ENCODE measurements at places on chromosomes 11 and 22.

GRCh38 chr11:112212710-112213109 is 13.5 kb upstream of the PTS start:
- no peak for DNase-seq

DNA sequence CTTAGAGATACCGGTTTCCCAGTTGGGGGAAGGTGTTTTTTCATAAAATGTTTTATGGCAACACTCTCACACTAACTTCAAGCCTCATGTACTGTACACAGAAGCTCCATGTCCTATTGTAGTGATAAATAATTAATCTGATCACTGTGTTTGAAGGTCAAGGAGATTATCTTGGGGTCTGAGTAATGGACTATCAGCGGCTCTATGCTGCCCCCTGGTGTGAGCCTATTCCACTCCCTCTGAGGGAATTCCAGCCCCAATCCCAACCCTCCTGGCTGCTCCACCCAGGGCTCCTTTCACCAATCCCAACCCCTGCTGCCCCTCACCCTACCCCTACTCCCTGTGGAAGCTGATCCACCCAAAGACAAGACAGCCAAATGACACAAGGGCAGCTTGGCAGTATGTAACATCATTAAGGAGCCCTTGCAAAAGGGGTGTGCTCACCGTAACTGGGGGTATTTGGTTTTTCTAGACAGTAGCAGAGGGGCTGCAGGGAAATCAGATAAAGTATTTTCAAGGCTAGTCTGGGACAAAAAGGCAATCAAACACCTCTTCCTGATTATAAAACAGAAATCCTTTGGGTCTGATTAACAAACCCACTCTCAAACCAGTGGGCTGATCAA is 22.3 kb downstream of the HPS4 start:
- DNase-seq = peak; percentile 19

DNA sequence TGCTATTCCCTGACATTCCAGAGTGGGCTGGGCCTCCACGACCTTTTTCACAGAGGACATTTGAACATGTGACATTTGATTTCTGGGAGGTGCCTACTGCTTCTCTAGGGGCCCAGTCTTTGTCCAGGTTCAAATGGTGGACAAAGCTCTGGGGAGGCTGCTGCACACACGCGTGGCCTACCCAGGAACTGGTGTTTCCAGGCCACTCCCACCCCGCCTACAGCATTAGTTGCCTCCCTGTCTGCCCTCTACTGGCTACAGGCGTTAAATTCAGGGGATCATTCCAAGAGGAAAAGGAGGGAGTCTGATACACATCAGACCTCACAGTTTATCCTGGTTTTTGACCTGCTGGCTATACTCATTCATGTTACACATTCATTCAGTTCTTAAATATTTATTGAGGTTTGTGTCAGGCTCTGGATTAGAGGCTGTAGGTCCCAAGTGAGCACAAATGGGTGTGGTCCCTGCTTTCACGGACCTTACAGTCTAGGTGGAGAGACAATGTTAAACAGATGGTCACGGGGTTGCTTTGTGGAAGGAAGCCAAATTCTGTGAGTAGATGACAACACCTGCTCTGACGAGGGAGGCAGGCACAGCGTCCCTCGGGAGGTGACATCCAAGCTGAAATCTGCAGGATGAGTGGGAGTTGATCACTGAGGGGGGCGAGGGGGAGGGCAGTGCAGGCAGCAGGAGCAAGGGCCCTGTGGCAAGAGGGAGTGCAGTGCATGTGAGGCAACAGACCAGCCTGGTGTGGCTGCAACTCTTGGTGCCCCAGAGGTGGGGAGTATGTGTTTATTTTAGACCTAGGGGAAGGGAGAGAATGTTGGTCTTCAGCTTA is 11.8 kb downstream of the TUB start:
- no peak for DNase-seq

DNA sequence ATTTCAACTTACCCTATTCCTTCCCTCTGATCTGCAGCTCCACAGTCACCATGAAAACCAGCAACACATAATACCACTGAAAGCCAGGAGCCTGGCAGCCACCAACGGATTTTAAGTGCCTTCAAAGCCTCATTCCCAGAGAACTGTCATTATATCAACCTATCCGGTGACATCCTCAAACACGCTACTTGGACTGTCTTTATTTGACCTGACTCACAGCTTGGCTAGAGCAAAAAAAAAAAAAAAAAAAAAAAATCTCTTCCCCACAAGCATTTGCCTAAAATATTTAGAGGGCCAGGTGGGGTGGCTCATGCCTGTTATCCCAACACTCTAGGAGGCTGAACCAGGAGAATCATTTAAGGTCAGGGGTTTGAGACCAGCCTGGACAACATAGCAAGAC is 32.4 kb upstream of the ARHGAP32 start:
- no peak for DNase-seq

DNA sequence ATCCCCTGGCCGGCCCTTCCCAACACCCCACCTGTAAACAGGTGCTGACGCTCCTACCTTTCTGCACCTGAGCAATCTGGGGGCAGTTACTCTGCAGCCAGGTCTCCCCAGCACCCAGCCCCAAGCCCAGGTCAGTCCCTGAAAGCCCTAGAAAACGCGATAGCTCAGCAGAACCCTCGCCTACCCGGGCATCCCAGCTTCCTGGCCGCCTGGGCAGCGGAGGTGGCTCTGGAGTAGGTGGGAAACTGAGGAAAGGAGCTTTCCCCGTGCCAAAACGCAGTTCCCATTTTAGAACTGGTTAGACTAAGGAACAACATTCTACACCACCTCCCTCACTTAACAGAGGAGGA is 445 bp downstream of the SYTL2 start:
- DNase-seq = no peak

GRCh38 chr22:17665854-17666253 is 27.3 kb downstream of the BCL2L13 start:
- no peak for DNase-seq

DNA sequence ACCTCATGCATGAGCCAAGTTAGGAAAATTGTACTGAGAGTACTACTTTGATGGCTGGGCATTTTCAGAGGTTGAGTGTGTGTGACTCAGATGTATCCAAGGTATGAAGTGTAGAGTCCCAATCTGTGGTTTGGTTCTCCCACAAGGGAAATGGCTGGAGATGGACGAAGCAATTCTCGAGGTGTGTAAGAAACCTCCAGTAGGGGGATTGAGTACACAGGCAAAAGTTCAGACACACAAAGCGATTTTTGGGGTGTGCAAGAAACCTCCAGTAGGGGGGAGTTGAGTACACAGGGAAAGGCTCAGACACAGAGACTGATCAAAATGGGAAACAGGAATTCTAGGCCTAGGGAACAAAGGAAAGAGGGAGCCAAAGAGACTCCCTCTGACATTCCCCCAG is 1536.3 kb downstream of the FAM181B start:
- no peak for DNase-seq

DNA sequence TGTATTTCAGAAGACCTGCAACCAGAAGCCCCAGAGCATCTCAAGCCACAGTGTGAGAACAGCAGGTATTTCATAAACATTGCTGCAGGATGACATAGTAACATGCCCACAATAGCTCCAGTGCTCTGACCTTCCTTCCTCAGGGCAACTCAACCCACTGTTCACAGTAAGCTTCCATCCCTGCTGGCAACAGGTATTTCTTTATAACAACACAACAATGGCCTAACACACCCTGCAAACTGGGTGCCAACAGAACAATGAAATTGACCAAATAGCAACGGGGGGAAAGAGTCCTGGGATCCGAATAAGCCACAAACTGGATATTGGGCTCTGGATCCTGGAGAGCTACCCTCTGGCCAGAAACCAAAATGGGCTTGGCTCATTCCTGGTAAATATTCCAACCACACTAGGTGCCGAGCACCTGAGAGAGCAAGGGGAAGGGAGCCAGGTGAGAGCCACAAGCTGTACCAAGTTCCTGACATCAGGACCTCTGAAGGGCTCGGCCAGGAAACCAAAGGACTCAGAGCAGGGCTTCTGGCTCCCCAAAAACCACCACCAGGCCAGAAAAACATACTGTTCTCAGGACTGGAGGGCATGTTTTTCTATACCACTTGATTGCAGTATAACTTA is 99.5 kb downstream of the MICAL3 start:
- DNase-seq = no peak

DNA sequence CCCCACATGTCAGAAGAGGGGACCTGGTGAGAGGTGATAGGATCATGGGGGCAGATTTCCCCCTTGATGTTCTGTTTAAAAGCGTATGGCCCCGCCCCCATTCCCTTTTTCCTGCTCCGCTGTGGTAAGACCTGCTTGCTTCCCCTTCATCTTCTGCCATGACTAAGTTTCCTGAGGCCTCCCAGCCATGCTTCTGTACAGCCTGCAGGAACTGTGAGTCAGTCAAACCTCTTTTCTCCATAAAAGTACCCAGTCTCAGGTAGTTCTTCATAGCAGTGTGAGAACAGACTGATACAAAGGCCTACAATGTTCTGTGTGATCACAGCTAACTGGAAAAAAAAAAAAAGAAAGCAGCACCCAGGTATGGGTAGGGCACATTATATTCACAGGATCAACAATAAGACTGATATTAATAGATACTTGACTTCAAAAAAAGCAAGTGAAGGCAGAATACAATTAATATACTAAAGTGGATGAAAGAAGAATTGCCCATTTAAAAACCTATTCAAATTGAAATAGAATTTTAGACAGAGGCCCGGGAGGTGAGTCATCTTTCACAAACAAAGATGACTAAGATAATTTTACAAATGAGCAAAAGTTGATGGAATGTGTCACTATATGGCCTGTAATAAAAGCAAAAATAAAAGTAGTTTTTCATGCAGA is 1.7 kb upstream of the OR52K1 start:
- DNase-seq = no peak

GRCh38 chr11:117039900-117040299 is 58.3 kb downstream of the SIK3 start:
- DNase-seq = no peak

- DNase-seq = no peak
Observed at GRCh38 chr11:26332572-26332915, 614 bp downstream of the ANO3 start.

GRCh38 chr11:748007-748359 is 719 bp downstream of the TALDO1 start:
- no peak for DNase-seq

- no peak for DNase-seq
Observed at GRCh38 chr11:12430351-12430750, 53.0 kb downstream of the PARVA start.

DNA sequence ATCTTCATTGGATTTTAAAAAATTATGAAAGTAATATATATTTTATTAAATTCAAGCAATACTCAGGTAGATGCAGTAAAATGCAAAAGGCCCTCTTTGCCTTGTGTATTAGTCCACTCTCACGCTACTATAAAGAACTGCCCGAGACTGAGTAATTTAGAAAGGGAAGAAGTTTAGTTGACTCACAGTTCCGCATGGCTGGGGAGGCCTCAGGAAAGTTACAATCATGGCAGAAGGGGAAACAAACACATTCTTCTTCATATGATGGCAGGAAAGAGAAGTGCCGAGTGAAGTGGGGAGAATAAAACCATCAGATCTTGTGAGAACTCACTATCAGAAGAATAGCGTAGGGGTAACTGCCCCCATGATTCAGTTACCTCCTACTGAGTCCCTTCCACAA is 130.8 kb downstream of the HIPK3 start:
- DNase-seq = no peak

DNA sequence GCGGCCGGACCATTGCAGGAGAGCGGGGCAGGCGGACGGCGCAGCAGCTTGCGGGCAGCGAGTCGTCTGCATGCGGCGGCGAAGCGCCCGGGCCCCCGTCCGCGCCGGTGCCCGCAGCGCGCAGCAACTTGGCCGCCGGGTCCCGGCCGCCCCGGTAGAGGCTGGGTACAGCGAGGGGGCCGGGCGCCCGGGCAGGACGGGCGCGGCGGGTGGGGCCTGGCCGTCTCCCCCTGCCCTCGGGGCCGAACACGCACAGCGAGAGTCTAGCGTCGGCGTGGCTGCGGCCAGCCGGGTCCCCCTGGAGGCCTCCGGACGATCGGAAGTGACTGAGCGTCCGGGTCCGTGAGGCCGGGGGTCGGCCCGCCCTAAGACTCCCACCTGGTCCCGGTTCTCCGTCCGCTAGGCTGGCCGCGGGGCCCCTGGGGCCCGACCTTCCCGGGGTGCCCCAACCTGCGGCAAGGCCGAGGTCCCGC is 775 bp upstream of the TRABD start:
- no peak for DNase-seq

DNA sequence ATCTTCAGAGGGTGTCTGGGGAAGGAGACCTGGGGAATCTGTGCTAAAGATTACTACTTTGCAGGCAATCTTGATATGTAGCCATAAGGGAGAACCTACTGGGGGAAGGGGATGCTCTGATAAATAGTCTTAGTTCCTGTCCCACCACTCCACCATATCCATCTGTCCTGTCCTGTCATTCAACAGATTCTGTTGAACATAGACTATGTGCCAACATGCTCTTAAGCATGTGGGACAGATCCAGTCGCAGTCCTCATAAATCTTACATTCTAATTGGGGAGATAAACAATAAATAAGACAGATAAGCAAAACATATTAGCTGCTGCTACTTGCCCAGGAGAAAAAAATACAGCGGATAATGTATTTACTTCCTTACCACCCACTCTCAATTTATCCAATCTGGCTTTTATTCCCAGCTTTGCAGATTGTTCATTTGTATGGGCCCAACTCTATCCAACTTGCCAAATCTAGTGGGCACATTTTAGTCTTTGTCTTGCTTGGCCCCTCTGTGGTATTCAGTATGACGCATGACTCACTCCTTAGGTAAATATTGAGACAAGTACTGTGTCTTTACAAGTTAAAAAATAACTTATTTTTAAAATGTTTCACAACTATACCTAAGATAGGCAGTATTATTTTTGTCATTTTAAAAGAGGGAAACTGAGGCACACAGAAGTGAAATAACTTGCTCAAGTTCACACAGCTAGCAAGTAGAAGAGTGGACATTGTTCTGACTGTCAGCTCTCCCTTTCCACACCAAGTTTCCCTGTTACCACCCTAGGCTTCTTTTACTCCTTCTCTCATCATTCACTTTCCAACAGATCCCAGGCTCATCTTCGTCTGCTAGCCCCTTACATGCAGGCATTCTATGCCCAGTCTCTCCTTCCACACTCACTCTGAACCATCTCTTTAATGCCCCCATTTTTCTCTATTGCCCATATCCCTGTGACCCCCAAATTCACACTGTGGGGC is 133.6 kb upstream of the SESN3 start:
- no peak for DNase-seq
